ENCODE measurements at places on chromosomes 4 and X. TPM values are rescaled to one million over a fixed set of nuclear protein-coding genes. Genes with fewer than 3 reads are reported as not detected.
A peak's percentile ranks its signal among the peaks of the same experiment; 100 is the strongest.

- DNase-seq: no peak
Measured at GRCh38 chr4:11072463-11072862, 356.2 kb downstream of the HS3ST1 start.

FAM53A gene
- 7.3 TPM for total RNA-seq

GRCh38 chr4:1104647-1105046 is 8.7 kb downstream of the RNF212 start:
- DNase-seq: no peak

- no peak for DNase-seq
Measured at GRCh38 chr4:58760737-58761136, 1650.6 kb upstream of the IGFBP7 start.

GLRA3 gene
- not detected for total RNA-seq

MEPE gene
- total RNA-seq: 0.07 TPM

DNA sequence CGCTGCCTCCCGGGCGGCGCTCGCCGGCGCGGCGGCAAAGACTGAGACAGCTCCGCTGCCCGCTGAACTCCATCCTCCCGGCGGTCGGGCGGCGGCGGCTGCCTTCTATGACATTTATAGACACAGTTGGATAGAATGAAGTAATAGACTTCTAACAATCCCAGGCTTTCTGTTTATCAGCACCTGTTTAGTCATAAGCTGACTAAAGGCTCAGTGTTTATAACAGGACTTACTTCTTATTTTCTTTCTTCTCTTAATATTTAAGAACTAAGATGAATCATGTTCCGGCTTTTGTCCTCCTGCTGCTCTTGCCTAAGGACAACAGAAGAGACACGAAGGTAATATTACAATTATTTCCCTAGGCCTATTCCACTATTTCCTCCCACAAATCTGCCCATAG is 3.9 kb downstream of the ARL13A start:
- DNase-seq: peak; percentile 88

GRCh38 chr4:147960971-147961370 is 229.1 kb downstream of the ARHGAP10 start:
- DNase-seq: no peak

GRCh38 chrX:70504772-70505450 is 60.3 kb downstream of the DLG3 start:
- no peak for DNase-seq

DNA sequence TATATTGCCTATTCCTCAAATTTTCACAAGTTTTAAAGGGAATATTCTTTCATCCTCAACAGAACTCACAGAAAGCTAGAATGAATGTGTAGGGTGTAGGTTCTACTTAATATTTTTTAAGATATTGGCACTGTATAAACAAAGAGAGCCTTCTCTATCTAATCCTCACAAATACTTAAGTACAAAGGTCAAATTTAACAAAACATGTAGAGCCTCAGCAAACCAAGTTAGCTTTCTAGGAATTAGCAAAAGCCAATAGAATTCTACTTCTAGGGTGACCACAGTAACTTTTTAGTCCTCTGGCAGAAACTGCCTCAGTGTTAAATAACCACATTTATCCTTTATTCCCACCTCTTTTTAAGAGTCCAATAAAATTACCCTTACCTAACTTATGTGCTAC is 19.3 kb downstream of the DHX15 start:
- no peak for DNase-seq

NRK gene
- not detected for total RNA-seq

GRCh38 chr4:830601-831482 is 4.9 kb upstream of the CPLX1 start:
- DNase-seq: no peak

DNA sequence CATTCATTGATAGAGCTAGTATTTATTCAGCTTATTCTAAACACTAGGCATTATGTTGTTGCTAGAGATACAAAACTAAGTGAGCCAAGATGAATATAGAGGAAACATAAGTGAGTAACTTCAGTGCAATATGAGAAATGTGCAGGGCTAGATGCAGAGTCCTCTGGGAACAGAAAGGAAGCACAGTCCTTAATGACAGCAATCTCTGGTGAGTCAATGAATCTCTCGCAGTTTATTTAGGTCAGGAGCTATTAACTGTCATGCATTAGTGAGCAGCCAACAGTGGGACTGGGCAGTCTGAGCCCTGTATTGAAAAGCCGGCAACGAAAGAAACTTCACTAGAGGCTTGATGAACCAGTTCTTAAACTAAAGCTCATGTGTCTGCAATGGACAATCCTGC is 598.1 kb upstream of the MAGEB2 start:
- DNase-seq: peak; percentile 65

GC gene
- not detected for total RNA-seq

DNA sequence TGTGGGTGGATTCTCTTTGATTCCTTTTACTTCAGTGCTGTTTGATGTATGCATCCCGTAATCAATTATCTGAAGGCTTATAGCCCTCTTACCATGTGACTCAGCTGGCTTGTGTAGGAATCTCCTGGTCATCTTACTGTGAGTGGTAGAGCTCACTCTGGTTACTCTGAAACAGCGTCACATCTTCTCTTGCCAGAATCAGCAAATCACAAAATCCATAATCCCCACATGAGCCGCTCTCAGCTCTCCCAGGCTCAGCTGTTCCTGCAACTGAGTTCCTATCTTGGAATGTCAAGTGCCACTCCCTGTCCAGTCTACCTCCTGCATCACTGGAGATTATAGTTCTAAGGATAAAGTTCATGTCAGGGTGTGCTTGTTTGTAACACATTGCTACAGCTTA is 278.0 kb downstream of the FBXO8 start:
- DNase-seq: no peak

DNA sequence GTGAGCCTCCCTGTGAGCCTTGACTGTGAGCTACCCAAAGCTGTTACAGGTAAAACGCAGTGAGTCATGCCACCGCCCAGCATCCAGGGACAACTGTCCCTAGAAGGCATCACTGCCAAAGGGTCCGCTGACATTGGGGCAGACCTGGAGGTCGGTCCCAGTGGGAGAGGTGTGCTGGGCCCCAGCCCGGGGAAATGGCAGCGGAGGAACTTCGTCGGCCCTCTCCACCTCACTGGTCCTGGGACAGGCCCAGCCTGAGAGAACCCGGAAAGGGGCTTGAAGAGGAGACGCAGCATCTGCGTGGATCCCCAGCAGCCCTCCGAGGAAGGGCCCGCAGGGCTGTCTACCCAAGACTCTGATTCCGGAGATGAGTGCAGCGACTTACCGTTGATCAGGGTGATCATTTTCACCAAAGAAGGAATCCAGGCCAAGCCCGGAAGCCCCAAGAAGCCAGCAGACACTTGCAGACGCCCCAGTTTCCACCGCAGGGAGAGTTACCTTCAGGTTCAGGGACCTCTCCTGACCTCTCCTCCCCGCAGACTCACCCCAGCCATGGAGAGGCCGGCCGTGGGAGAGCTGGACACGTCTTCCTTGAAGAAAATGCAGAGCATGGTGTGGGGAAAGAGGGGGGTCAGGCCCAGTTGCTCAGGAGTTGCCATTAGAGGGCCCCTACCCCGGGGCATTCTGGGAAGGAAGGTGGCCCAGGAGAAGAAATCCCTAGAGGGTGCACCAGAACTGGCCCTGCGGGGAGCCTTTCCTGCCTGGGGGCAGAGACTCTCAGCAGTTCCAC is 51.2 kb downstream of the CXorf49B start:
- no peak for DNase-seq

CEP44 gene
- total RNA-seq: 9.7 TPM

POU3F4 gene
- total RNA-seq: not detected

DNA sequence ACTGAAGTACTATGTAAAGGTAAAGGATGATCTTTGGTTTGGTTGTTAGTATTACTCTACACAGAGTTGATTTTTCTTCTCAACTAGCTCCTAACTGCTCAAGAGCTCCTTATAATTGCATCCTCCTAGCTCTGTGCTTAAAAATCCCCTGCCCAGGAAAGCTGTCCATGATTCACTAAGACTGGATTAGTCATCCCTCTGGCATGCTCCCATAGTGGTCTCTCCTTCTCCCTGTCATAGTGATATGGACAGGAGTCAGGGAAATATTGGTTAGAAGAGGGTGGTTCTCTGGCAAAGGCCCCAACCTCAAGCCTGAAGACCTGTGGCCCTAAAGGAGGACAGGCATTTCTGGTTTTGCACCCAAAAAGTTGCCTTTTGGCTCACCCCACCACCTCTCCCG is 242.3 kb upstream of the KCNIP4 start:
- peak; percentile 94 for DNase-seq

Data from M059J (cell line).